Activated naive CD4-positive, alpha-beta T cell treated with anti-CD3 and anti-CD28 coated beads, Interleukin-2, amount 50 U/mL, for 16 hours (primary cell): ENCODE measurements at places on chromosomes 16 and 17.

GRCh38 chr17:14446825-14447224 is 145.9 kb downstream of the HS3ST3B1 start:
- DNase-seq = no peak

- DNase-seq = no peak
Measured at GRCh38 chr17:42325026-42325425, 36.7 kb downstream of the STAT5A start.

DNA sequence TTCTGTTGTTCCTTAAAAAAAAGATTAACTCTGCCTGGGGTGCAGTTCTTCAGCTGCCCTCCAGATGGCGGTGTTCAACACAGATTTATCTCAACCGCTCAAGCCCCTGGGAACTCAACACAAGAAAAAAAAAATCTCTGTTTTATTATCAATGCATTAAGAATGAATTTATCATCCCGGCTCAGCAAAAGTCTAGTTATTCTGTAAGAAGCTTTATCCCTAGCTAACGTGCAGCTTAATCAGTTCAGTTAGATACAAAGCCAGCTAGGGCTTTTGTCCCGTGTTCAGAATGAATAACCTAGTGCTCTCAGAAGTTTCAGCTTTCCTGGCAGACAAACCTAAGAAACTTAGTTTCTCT is 475.9 kb upstream of the CCL2 start:
- DNase-seq = no peak

GRCh38 chr17:56834380-56835263 is 671 bp downstream of the DGKE start:
- peak; percentile 74 for DNase-seq

- DNase-seq = no peak
Measured at GRCh38 chr17:7260651-7261378, 1.5 kb downstream of the CLDN7 start.

GRCh38 chr17:18105027-18105426 is 3.5 kb upstream of the MYO15A start:
- DNase-seq = no peak

GRCh38 chr16:79013930-79014660 is 586.4 kb downstream of the MAF start:
- no peak for DNase-seq

GRCh38 chr16:46648656-46649055 is 27.5 kb upstream of the SHCBP1 start:
- DNase-seq = no peak

DNA sequence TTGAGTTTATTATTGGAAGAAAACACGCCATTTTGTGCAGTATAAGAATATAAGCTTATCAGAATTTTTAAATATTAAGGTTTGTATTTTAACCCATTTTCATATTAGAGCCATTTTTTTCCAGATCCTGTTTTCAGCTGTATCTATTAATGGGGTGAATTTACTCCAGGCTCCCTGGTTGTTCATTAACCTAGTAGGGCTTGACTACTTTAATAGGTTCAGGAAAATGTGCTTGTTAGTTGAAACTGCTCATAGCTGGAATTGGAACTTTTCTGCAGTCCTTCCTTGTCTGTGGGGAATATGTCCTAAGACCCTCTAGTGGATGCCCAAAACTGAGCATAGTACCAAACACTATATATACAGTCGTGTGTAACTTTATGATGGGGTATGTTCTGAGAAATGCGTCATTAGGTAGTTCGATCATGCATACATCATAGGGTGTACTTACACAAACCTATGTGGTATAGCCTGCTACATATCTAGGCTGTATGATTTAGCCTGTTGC is 28.0 kb downstream of the NFAT5 start:
- no peak for DNase-seq

DNA sequence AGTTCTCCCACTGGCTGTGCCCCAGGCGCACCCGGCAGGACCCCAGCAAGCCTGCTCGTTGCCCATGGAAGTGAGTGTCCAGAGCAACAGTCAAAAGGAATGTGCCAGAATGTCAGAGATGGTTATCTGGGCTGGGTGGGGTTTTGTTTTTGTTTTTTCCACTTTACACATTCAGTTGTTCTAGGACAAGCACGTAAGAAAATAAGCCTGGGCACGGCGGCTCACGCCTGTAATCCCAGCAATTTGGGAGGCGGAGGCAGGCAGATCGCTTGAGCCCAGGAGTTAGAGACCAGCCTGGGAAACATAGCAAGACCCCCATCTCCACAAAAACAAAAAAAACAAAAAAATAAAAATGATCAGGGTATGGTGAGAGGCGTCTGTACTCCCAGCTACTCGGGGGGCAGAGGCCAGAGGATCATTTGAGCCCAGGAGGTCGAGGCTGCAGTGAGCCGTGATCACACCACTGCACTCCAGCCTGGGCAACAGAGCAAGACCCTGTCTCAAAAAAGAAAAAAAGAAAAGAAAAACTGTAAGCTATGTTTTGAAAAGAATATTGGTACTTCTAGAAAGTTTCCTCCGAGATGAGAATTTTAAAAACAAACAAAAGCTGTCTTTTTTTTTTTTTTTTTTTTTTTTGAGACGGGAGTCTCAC is 8.3 kb downstream of the NDUFAF8 start:
- no peak for DNase-seq

GRCh38 chr16:54817432-54817831 is 113.2 kb upstream of the IRX5 start:
- DNase-seq = no peak
